Stimulated activated CD8-positive, alpha-beta memory T cell treated with anti-CD3 and anti-CD28 coated beads, Interleukin-7, amount 100 ng/mL, for 1 hour (primary cell): ENCODE measurements at places on chromosomes 4 and X.

- no peak for DNase-seq
Observed at GRCh38 chr4:141330616-141331015, 109.9 kb downstream of the ZNF330 start.

DNA sequence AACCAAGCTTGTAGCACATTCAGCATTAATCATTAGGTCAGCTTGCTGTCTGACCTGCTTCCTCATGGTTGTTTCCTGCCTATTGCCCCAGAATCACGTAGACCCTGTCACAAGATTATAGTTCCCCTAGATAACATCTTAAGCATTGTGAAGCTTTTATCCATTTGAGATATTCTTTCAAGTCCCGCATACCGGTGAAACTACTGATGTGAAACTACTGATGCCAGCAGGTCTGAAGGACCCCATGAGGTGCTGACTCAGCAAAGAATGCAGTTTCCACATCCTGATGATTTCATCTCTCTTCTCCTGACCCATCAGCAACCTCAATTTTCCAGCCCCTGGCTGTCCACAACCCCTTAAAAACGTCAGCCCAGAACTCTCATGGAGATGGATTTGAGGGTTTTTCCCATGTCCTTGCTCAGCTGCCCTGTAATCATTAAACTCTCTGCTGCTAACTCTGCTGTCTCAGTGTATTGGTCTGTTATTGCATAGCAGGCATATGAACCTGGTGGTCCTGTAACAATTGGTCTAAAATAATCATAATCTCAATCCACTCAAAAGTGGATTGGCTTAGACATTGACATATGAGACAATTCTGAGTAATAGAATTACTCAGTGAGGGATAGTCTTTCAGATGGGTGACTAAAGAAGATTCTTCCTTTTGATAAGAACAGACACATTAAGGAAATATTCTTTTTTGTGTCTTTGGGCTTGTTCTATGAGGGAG, 26.3 kb upstream of the UBA6 start:
- no peak for DNase-seq

GRCh38 chr4:22389240-22389870, 126.5 kb downstream of the ADGRA3 start:
- no peak for DNase-seq

DNA sequence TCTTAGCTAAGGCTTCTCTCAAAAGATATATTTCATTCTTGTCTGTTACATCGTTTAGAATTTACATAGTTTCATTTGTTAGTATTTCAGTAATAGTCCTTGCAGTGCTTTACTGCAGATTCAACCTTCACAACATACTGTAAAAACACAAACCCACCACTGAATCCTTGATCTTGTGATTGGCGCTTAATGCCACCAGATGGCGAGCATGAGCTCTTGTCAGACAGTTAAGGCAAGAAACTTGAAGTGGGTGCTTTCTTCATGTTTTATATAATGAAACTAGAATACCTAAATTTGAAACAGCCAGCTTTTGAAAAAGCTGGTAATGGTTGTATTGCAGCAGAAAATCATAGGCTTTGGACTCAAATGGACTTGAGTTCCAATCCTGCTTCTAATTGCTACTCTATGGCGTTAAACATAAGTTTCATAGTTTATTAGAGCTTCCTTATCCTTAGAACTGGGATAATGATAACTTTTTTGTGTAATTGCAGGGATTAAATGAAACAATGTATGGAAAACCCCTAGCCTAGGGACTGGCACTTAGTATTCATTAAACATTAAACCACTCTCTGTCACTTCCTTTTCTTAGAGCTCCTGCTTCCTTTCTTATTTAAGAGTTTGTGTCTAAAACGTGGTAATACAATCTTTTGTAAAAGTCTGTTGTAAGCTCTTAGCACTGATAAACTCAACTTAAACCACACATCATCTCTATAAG, 95.1 kb downstream of the USP9X start:
- DNase-seq, result no peak

- no peak for DNase-seq
Observed at GRCh38 chr4:120765260-120765680, 157.3 kb downstream of the PRDM5 start.
